ENCODE measurements at places on chromosomes 5 and 9.

- DNase-seq = no peak
Observed at GRCh38 chr5:72648480-72648879, 141.3 kb upstream of the ZNF366 start.

- DNase-seq = no peak
Observed at GRCh38 chr9:20418485-20418884, 203.8 kb downstream of the MLLT3 start.

DNA sequence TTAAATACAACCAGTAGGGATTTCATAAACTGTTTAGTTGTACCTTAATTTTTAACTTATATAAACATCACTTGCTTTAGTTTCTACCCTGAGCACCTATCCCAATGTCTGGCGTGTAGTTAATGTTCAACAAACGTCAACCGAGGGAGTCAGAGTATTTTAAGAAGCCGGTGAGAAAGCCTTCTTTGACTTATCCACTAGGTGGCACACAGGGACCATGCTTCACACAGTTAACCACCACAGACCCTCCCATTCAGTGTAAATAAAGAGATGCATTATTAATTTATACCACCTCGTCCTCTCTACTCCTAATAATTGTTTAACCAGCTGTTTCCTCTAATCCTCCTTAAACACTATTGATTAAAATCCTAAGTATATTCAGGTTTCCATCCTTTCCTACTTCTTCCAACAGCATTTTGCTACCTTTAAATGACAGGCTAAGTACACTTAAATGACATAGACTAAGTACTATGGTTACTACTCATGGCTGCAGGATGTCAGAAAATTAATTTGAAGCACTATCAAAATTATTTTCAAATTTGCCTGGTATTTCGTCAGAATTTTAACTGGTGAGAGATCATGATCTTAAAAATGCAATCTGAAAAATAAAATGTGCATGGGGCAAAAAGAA, 2.3 kb downstream of the HAPLN1 start:
- DNase-seq = peak; percentile 64

GRCh38 chr9:32128546-32128945, 255.9 kb upstream of the ACO1 start:
- no peak for DNase-seq

GRCh38 chr5:32275396-32275741, 37.4 kb downstream of the MTMR12 start:
- no peak for DNase-seq

DNA sequence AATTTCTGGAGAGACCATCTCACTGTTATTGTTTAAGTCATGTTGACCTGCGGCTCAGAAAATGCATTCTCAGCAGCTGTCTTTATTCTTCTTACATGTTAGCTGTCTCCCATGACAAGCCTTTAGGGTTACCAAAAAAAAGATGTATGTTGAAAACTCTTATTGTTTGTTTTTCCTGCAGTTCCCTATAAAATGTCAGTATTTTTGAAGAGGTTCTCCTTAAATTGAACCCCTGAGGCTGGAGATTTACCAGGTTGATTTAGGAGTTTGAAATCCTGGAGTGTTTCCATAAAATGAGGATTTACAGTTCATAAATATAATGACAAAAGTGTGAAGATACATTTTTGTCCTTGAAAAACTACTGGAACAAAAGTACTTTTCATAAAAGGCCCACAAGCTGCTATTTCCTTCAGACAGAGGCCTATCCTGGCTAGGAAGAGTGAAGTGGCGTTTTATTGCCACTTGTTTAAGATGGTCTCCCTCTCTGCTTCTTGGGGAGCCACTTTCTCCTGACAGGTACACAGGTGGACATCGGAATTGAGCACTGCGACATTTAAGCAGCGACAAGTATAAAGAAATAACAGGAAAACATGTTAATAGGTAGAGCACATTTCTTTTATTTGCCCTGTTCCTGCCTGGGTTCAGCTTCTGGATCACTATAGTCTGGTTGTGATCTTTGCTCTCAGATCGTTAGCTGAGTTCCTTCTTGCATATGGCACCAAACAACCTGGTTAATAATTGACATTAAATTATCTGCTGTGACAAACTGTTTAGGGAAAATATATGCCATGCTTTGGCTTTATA, 344.8 kb upstream of the RPS23 start:
- DNase-seq = no peak

- DNase-seq = no peak
Observed at GRCh38 chr5:135643881-135644766, 65.3 kb upstream of the CXCL14 start.

GRCh38 chr5:154461531-154461930, 15.7 kb downstream of the SAP30L start:
- DNase-seq = no peak

DNA sequence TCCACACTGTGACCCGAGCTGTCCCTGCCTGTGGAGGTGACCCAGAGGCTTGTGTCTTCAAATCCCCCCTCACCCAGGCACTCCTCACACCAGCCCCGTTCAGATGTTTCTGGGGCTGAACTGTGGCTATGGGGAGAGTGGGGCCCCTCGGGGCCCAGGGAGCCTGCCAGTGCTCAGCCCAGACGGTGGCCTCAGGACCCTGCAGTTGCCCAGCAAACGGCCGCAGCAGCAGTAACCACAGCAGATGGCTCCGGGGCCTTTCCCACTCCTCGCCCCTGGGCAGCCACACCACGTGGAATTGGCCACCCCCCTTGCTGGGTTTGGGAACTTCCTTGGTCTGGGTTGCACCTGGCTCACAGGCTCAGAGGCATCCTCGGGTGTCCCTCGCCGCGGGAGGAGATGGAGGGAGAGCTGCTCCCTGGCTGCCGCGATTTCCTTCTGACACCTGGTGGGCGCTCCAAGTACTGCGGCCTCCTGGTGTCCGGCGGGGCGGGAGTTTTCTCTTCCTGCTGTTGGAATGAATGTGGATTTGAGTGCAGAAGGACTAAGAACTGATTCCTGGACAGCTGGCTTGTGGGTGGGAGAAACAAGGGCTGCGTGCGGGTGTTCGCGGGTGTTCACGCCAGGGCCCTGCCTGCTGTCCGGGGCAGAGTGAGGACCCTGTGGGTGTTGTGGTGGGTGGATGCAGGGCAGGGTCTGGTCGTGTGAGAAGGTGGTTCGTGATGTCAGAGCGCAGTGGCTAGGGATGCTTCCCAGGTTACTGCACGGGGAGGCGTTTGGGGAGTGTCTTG, 97.5 kb downstream of the COL5A1 start:
- peak; percentile 58 for DNase-seq

DNA sequence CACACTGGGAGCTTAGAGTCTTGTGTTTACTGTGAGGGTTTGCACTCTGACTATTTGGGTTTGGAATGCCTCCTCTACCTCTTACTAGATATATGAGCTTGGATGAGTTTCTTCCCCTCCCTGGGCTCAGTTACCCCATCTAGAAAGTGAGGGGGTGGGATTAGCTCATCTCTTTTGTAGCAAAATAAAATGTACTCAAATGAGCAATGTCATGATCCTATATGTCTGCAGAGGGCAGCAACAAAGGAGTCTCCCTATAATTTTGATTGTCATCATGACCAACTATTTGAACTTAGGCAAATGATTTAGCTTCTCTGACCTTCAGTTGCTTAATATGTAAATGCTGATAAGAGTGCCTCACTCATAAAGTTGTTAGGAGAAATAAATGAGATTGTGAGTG, 109.0 kb downstream of the DPYSL3 start:
- DNase-seq = no peak

DNA sequence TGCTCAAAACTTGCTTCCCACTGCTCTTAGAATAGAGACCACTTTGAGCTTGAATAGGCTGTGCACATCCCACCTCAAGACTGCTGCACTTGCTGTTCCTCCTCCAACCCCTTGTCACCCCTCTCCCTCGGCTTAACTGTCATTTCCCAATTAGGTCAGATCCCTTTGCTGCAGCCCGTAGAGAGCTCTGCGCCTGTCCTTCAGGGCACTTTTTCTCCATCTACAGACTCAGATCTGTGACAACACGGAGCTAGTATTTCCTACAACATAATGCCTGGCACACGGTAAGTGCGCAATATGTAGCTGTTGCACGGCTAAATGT, 485 bp upstream of the HABP4 start:
- DNase-seq = no peak

GRCh38 chr9:708182-708550, 133.3 kb upstream of the DMRT1 start:
- DNase-seq = no peak

- no peak for DNase-seq
Observed at GRCh38 chr9:113556877-113557593, 93.5 kb downstream of the RGS3 start.

GRCh38 chr5:90406466-90406865, 3.1 kb downstream of the CETN3 start:
- no peak for DNase-seq
